ENCODE measurements at places on chromosomes 7 and 10.

- no peak for DNase-seq
These were observed 706.6 kb downstream of the INHBA start for GRCh38 chr7:40996233-40996677.

DNA sequence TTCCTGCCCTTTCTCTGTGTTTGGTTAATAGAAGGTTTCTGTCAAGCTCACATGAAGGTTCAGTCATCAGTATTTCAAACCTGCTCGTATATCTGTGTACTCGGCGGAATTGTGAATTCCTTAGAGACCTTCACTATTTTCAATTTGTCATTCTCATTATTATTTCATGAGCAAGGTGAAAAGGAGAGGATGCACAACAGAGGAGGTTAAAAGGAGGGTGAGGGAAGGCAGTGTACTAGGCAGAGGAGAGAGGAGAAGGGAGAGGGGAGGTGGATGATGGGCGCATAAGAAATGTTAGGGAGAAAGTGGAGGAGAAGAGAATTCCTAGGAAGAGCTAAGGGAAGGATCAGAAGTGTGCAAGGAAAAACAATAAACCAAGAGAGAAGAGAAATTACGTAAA lies 185.0 kb upstream of the COBL start:
- DNase-seq = no peak

DNA sequence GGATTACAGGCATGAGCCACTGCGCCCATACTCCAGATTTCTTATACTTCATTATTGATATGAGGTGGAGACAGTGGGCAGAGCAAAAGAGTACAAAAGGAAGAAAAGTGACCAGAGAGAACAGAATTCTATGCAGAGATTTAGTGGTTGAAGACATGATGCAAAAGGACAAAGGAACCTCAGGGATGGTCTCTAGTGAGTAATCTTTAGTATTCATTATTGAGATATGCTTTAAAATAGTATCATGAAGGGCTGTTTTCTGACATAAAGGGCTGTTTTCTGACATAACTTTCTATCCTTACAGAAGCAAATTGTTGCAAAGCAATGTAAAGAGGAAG lies 81.2 kb upstream of the OIT3 start:
- no peak for DNase-seq

- DNase-seq = no peak
These were observed 104.2 kb downstream of the DNAJB6 start for GRCh38 chr7:157441023-157441399.

DNA sequence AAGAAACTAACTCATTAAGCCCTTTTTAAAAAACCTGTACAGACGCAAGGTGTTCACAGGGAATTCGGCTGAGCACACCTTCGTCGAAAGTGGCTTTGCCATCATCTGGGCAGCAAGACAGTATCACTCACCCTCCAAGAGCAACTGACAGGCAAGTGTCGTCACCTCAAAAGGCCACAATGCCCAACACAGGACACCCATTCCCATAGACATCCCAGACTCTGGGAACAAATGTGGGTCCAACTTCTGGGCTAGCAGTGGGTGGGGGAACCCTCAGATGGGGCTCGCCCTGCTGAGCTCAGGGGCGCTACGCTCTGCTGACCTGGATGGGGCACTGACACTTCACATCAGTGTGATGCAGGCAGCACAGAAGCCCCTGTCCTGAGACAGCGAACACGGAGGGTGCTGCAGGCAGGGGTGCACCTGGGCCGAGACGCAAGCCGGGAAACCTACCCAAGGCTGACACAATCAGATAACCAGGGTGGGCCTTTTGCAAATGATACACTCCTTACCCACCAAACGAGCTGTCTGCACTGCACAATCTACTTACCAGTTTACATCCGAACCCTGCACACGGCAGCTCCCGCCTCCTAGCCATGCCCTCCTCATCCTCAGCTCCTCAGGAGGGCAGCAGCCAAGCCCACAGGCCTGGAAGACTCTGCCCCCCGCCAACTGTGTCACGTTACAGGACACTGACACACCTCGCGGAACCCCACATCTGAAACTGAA lies 1.7 kb downstream of the DIP2C start:
- no peak for DNase-seq

GRCh38 chr7:128876586-128876977 lies 13.9 kb downstream of the ATP6V1F start:
- no peak for DNase-seq

GRCh38 chr7:93117327-93117726 lies 452 bp downstream of the SAMD9 start:
- DNase-seq = no peak

DNA sequence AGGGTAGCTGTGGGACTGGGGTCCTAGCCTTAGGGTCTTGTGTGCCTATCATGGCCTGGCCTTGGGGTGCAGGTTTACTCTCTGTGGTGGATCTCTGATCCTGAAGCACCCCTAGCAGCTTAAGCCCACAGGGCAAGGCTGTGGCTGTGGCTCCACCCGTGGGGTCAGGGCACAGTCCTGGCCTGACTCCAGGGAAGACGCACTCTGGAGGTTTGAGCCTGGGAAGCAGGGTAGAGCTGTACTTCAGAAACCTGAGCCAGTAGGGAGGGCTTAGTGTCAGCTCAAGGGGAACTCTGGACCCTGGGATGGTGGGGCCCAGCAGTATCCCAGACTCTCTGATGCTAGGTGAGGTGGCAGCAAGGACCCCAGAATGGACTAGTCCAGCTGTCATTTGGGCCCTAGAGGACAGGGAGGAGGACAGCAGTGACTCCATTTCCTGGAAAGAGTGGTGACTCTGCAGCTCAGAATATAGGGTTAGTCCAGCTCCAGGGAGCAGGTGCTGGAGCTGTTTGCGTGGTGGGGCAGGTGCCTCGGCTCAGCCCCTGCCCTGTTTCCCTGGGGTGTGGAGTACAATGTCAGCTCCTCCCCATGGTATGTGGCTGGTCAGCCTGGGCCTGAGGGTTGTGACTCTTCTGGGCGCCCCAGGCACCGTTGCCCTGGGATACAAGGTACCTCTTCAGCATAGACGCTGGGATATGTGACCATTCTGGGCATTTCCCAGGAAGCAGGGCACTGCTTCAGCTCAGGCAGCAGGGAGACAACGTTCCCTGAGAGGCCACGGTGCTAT lies 15.8 kb downstream of the GTPBP4 start:
- DNase-seq = no peak

DNA sequence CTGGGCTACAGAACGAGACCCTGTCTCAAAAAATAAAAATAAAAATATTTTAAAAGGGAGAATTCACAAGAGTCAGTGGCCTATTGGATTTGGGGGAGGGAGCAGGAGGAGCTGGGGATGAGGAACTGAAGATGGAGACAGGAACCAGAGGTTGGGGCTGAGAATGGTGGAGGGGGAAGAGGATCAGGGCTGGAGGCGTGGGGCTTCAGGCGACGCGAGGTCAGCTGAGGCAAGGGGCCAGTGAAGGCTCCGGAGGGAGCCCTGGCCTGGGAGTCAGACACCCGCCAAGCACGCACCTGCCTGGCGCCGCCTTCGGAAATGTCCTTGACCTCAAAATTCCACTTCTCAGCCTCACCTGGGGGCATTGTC lies 671 bp upstream of the CLEC2L start:
- no peak for DNase-seq

DNA sequence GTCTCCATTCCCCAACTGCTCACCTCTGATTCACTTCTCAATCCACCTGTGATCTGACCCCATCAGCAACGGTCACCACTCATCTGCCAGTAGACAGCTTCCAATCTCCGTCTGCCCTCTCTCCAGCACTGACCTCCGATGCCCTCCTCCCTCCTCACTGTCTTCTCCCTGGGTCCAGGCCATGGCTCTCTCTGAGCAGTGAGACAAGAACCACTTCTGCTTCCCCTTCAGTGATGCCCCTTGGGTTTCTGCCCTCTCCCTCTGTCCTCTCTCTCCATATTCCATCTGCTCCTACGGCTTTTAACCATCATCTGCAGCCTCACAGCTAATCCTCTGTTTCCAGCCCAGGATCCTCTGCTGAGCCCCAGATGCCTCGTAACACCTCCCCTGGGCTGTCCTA lies 55.5 kb upstream of the OPALIN start:
- DNase-seq = no peak

DNA sequence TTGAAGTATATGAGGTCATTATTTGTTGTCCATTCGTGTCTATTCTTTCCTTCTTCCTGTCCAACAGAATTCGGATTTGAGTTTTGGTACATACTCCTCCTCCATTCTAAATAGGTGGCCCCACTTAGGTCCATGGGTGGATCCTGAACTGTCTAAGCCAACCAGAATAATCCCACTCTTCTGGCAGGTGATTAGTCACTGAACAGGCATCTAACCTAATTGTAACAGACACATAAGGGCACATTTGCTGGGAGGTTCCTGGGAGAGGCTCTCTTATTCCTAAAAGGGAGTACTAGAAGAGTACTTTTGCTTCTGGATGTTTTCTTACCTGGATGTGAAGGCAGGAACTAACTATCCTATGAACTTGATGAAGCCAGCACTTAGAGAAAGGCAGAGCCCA lies 16.8 kb downstream of the LRRC72 start:
- DNase-seq = no peak

GRCh38 chr7:1329966-1330800 lies 97.5 kb downstream of the UNCX start:
- DNase-seq = no peak

DNA sequence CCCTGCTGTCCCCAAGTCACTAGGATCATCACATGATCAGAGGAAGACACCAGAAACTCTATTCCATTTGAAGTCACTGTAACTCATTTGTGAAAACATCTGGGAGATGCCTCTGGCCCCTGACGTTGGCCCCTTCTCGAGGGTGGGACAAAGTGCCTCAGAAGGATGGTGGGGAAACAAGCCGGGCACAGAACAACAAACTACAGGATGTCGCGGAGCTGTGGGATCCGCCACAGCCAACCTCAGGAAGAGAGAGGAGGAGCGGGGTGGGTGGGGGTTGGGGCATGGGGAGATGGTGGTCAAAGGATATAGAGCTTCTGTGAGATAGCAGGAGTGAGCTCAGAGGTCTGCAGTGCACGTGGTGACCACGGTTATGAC lies 265.6 kb upstream of the TCERG1L start:
- no peak for DNase-seq

DNA sequence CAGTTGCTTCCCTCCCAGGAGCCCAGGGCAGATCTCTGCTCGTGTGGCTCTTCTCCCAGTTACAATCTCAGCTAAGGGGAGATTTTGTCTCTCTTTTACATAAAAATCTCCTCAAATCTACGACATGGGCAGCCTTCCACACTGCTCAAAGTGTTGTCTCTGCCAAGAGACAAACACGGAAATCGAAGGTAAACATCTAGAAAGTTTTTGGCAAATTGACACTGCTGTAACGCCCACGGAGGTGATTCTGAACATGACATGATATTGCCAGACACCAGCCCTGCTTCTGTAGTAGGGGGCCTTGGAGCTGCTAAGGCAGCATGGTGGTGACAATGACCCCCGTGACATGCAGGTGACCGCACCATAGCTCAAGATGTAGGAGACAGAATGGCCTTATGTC lies 128.3 kb downstream of the CCDC3 start:
- no peak for DNase-seq

GRCh38 chr10:44242091-44242490 lies 142.8 kb downstream of the CXCL12 start:
- no peak for DNase-seq

DNA sequence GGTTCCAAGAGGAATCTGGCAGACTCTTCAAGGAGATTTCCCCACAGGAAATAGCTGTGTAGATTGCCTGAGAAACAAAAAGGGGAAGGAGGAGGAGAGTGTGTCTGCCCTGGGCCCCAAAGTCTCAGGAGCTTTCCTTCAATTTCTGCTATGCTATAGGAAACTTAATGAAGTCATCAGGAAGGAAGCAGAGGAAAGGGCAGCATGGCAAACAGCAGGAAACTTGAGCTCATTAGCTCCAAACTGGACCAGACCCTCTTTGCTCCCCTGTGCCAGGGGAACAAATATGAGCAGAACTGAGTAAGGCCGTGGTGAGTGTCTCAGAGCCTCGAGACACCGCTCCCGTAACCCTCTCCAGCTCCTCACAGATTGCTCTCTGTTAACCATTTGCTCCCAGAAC lies 4.8 kb upstream of the KCNIP2 start:
- DNase-seq = no peak

DNA sequence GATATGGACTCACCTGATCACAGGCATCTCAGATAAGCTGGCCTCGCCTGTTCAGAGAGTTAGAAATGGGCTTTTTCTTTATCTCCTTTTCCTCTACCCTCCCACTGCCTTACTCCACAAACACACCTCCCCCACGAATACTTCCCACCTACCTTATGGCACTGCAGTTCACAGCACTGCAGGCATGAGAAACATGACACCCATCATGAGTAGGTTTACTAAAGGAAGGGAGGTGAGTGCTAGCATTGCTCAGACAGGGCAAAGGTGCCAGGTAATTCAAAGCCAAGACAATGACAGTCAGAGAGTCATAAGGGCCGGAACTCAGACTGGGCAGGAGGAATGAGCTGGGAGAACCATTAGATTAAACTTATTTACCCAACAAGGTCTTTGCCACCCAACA lies 220.6 kb downstream of the FAM107B start:
- DNase-seq = no peak

- no peak for DNase-seq
These were observed 1.7 kb downstream of the CDHR1 start for GRCh38 chr10:84196083-84196482.

- DNase-seq = no peak
These were observed 1017.6 kb downstream of the SORCS3 start for GRCh38 chr10:105658696-105659095.

- no peak for DNase-seq
These were observed 105.7 kb downstream of the CDK14 start for GRCh38 chr7:90701771-90702170.

DNA sequence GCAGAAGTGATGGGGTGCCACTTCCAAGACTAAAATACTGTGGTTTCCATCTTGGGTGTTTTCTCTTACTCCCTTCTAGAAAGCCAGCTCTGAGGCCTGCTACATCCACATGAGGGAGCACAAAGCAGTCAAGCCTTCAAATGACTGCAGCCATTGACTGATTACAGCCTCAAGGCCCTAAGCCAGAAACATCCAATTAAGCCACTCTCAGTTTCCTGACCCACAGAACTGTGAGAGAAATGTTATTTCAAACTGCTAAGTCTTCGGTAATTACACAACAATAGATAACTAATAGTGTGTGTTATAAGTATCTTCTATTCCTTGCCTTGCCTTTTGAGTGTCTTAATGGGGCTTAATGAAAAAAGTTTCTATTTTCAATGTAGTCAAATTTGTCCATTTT lies 24.8 kb downstream of the BRAF start:
- DNase-seq = no peak

DNA sequence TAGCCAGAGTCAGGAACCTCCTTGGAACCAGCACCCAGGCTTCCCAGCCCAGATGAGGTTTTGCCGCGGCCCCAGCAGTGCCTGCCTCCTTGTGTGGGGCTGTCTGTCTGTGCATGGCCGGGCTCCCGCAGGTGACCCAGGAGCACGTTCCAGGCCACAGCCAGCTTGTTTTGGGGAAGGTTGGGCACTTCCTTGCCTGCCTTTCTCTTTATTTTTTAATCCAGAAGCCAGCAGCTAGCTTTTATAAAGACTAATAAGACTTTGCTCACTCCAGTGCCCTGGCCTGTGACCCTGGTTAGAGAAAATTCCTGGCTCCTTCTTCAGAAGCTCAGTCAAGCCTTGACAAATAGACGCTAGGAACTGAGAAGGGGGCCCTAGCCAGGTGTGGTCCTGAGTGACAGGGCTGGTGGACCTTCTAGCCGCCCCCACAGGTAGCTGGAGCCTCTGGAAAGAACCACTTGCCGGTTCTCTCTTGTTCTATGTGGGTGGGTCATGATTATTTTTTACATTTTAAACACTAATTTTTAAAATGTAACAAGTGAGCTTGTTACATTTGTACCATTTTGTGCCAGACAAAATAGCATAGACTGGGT lies 837 bp downstream of the SLC29A3 start:
- no peak for DNase-seq

Data from stimulated activated CD4-positive, alpha-beta T cell treated with anti-CD3 and anti-CD28 coated beads, Interleukin-12 subunit alpha, Interleukin-12 subunit beta, amount 100 ng/mL, for 48 hours (primary cell).